ENCODE measurements at places on chromosomes 4 and X.
A peak's percentile ranks its signal among the peaks of the same experiment; 100 is the strongest.

GRCh38 chr4:140135529-140136088 lies 18.4 kb downstream of the MAML3 start:
- DNase-seq = no peak

- DNase-seq = no peak
Measured at GRCh38 chrX:46929439-46930261, 17.4 kb downstream of the JADE3 start.

GRCh38 chrX:129823522-129823921 lies 20.2 kb downstream of the ZDHHC9 start:
- peak; percentile 22 for DNase-seq

DNA sequence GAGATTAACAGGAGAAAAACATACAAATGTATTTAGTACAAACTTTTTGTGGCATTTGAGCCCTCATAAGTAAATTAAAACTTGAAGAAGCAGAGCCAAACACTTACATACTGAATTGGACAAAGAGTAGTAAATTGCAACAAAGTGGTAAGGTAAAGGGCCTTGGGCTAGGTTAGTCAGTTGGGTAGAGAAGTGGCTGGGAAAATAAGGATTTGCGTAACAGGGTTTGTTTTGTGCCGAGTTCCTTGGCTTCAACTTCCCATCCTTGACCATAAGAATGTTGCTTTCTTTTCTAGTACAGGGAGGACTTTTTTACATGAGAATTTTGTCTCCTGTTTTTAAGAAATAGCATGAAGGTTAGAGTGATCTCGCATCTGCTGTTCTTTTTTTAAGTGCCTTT lies 33.3 kb upstream of the DSPP start:
- DNase-seq = no peak

DNA sequence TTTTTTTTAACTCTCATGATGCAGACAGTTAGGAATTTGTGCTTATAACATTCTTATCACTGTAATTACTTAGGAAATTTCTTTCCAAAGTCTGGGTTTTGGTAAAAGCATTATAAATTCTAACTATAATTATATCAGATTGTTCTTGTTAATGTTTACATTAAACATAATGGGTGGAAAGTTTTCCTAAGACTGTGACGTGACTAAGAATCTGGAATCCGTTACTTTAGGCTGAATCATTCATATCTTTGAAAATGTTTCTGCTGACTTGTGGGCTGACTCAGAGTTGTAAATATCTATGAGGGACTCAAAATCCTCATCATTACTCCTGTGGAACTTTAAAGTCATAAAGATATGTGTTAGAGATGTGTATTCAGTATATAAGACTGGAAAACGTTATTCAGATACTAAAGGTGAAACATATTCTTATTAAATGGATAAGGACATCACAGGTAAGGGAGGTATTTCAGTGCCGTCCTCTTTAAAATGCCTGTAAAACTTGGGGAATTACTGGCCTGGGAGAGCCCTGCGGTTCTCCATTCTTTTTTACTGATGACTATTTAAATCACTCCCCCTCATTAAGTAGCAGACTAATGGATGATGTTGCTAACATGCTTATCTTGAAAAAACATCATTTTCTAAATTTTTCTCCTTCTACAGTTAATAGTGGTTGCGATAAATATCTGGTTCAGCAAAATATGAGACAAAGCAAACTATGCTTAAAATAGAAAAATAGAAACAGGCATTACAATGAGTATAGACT lies 159.0 kb downstream of the DCLK2 start:
- no peak for DNase-seq

GRCh38 chr4:188647820-188648370 lies 508.7 kb downstream of the TRIML1 start:
- DNase-seq = no peak

- no peak for DNase-seq
Measured at GRCh38 chrX:17521871-17522693, 147.1 kb downstream of the NHS start.

- no peak for DNase-seq
Measured at GRCh38 chr4:2803624-2804448, 11.0 kb downstream of the SH3BP2 start.

DNA sequence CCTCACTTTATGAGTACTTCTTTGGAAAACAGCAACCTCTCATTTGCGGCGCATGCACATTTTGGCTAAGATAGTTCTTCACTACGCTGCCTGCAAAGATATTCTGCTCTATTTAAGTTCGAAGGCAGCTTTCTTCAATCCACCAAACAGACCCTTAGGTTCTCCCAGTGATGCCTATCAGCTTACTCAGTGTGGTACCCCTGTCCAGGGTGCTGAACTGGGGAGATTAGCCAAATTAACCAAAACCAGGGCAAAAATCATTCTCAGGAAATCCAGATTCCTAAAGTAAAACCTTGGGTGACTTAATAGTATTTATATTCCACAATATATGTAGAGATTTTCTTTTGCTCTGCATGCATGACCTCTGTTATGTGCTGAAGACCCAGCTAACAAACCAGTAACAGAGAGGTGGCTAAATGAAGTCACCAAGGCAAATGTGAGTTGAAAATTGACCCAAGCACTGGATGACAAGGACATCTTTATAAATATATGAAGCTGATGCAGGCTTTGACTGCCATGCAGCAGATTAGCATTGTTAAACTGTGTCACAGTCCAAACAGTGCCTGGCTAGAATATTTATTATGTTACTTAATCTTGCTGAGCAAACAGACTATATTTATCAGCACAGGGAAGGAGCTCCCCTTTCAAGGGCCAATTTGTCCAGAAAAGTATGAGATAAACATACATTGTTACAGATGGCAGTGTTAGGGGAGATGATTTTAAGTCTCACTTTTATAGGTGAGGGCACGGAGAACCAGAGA lies 418.2 kb downstream of the STIM2 start:
- DNase-seq = peak; percentile 55

DNA sequence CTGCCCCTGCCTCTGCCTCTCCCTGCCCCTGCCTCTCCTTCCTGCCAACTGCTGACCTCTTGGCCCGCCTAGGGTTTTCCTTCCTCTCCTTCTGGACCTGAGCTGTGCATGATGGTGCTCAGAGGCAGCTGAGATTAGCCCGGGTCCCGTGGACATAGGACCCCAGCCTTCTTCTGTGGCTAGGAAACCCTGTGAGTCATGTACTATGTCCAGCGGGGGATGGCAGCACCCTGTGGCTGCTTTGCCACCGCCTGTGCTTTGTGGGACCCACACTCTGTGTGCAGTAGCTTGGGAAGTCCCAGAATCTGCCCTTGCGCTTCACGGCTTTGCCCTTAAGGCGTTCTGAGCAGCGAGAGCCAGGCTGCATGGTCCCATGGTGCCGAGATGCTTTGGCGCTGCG lies 105.5 kb upstream of the PSAPL1 start:
- no peak for DNase-seq

GRCh38 chrX:49230500-49231232 lies 2.5 kb downstream of the CACNA1F start:
- DNase-seq = peak; percentile 85

DNA sequence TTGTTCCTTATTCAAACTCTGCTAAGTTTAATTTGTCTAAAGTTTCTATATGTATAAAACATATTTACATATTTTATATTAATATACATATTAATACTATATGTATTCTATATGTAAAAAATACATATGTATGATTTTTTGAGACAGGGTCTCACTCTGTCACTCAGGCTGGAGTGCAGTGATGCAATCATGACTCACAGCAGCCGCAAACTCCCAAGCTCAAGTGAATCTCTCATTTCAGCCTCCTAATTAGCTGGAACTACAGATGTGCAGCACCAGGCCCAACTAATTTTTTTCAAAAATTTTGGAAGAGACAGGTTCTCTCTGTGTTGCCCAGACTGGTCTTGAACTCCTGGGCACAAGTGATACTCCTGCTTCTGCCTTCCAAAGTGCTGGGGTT lies 684.9 kb downstream of the TRAM1L1 start:
- no peak for DNase-seq

DNA sequence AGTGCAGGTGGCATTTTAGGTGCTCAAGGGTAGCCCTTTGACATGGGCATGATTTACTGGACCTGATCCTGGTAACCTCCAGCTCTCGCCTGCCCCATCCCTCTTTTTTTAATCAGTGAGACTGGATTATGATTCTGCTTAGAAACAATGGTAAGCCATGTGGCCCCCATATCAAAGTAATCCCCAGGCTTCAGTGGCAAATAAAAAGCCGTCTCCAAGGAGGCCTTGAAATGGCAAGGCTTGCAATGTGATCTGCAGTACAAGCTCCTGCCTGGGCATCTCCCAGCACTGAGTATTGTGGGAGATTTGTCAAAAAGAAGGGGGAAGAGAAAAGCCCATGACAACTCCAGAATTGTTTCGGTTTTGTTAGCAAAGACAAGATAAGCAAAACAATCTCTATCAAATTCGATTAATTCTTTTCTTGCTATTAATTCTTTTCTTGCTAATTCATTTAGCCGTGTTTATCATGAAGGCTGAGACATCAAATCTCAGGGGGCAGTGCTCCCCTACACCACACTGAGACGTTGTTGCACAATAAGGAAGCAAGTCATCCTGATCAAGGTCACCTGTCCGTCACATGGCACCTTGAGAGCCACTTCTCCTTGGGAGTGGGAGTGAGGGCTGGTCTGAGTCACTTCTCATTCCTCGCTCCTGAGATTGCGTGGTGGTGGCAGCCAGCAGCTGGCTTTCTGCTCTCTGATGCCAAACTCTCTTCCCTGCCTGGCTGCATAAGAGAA lies 312.7 kb upstream of the GATB start:
- DNase-seq = no peak

DNA sequence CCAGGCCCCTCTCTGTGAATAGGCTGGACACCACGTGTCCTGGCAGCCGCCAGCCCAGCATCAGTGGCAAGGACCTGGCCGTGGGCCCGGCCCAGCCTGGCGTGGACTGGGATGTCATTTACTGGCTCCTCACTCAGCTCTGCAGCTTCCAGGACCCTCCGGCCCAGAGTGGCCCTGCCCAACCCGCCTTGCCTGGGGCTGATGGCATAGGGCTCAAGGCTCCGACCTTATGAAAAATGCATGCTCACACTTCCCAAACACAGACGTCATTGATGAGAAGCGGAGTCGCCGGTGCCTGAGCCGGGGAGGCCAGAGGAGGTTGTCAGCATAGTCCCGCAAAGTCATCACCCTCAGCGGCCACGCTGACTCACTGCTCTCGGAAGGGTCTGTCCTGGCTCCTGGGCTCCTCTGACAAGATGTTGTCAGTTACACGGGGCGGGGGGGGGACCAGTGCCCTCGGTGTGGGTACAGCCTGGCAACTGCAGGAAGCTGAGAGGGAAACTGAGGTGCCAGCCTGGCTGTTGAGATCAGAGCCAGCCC lies 14.3 kb downstream of the CFAP99 start:
- peak; percentile 63 for DNase-seq

GRCh38 chr4:102478186-102478585 lies 23.0 kb upstream of the NFKB1 start:
- no peak for DNase-seq

- DNase-seq = no peak
Measured at GRCh38 chr4:121213940-121214339, 49.8 kb upstream of the TNIP3 start.

- DNase-seq = no peak
Measured at GRCh38 chr4:26148927-26149326, 171.9 kb upstream of the RBPJ start.

DNA sequence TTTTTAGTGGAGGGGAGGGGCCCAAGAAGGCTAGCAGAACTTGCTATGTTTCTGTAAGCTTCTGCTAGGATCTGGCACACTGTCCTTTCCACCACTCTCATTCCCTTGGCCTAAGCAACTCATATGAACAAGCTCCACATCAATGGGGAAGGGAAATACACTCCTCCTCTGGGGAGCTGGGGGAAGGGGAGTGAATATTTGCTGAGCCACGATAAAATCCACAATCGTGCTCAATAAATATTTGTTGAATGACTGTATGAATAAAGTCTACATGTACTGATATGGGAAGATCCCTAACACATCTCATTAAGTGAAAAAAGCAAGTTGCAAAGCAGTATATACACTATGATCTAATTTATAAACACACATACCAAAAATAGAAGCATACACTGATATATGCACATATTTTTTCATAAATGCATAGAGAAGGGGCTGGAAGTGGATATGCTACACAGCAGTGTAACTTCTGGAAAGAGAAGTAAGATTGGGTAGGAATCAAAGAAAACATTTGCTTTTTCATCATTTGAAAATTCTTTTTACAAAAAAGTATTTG lies 95.8 kb upstream of the EFHC2 start:
- DNase-seq = no peak

- peak; percentile 85 for DNase-seq
Measured at GRCh38 chrX:154123241-154124219, 20.5 kb upstream of the OPN1LW start.

GRCh38 chr4:64582492-64582891 lies 173.2 kb upstream of the TECRL start:
- no peak for DNase-seq

GRCh38 chr4:140056015-140056414 lies 98.0 kb downstream of the MAML3 start:
- DNase-seq = no peak

DNA sequence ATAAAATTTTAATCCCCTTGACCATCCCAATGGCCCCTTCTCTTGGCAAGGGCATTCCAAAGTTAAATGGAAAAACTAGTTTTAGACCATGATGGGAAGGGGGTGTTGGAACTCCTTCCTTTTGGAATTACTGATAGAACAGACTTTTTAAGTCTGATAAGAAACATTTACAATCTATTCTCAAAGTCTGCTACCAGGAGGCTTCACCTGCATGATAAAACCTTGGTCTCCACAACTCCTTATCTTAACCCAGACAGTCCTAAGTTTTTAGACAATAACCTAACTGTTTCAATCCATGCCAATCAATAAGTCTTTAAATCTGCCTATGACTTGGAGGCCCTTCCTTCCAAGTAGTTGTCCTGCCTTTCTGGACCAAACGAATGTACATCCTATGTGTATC lies 63.9 kb upstream of the PGRMC2 start:
- DNase-seq = no peak

GRCh38 chrX:9196961-9197640 lies 163.2 kb upstream of the FAM9B start:
- no peak for DNase-seq

GRCh38 chr4:43564107-43564506 lies 671.6 kb downstream of the GRXCR1 start:
- DNase-seq = no peak

DNA sequence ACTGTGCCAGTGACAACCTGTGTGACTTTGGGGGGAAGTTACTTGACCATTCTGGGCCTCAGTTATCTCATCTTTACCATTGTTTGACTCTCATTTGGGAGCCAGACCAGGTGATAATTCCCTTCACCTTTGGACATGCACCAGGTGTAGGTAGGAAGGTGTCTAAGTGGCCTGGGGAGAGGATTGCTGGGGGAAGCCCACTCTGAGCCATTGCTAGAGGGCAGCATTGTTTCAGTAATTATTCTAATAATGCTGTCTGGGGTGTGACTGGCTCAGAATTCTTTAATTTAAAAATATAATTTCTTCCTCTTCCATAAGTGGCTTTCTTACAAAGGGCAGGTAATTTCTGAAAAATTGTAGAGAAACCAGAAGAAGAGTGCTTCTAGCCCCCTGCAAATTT lies 104.3 kb downstream of the RTL9 start:
- peak; percentile 3 for DNase-seq

GRCh38 chr4:173609158-173609557 lies 79.1 kb upstream of the HAND2 start:
- DNase-seq = no peak

Measured in hematopoietic multipotent progenitor cell treated with erythropoietin and hydrocortisone succinate and interleukin-3 and kit ligand, for 4 days (in vitro differentiated cells).